Upper lobe of right lung (tissue), 1 donor: ENCODE measurements at places on chromosomes 7 and 10.

- DNase-seq: no peak
Measured at GRCh38 chr10:110993024-110993693, 73.8 kb downstream of the SHOC2 start.

GRCh38 chr7:95595746-95596197 lies 544 bp downstream of the PDK4 start:
- no peak for DNase-seq

- DNase-seq: no peak
Measured at GRCh38 chr7:80794631-80795573, 123.9 kb downstream of the SEMA3C start.

- DNase-seq: no peak
Measured at GRCh38 chr10:52050429-52051047, 263.5 kb upstream of the DKK1 start.

- no peak for DNase-seq
Measured at GRCh38 chr10:121216295-121216694, 365.1 kb downstream of the WDR11 start.

GRCh38 chr7:137915266-137915665 lies 68.5 kb upstream of the DGKI start:
- DNase-seq: no peak

- no peak for DNase-seq
Measured at GRCh38 chr7:131964203-131964602, 407.8 kb upstream of the PODXL start.

DNA sequence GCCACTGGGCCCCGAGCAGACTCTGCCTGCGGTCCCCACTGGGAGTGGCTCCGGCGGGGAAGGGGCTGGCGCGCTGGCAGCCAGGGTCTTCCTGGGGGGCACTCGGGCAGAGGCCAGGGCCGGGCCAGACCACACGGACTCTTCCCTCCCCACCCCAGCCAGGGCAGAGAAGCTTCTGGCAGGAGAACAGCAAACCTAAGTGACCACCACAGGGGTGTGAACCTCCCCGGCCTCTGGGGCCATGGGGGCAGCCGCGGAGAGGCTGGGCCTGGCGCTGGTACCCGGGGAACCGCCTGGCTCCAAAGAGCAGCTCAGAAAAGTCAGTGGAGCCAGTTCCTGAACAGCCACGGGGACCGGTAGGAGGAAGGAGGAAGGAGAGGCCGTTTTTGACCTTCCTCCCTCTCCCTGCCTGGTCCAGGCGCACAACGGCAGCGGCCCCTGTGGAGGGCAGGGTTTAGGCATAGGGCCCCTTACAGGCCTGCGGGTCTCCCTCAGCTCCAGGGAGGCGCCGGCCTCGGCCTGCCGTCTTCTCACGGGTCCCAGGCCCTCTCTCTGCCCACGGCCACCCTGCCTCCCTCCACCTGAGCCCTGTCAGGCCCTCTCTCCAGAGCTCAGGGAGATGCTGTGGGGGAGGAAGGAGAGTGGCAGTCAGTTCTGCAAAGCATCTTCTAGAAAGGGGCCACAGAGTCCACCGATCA lies 51.8 kb downstream of the TMEM209 start:
- no peak for DNase-seq

GRCh38 chr10:62619413-62619738 lies 185.1 kb upstream of the ADO start:
- no peak for DNase-seq

- DNase-seq: peak; percentile 73
Measured at GRCh38 chr10:113108194-113108835, 158.3 kb downstream of the TCF7L2 start.

DNA sequence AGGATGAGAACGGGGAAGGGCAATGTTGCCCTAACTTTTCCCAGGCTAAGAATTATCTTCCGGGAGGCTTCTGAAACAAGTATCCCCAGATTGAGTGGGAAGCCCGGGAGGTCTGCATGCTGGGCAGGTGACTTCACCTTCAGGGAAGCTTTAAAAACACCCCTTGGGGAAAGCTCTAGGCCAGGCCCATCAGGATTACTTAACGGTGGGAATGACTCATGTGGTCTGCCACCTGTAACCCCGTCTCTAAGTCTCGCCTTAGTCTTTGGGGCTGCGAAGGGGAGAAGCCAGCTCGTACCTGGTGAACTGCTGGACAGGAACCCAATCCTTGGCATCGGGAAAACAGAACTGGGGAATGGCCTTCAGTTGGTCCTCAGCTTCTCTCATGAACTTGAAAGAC lies 80.1 kb upstream of the MKRN1 start:
- no peak for DNase-seq

DNA sequence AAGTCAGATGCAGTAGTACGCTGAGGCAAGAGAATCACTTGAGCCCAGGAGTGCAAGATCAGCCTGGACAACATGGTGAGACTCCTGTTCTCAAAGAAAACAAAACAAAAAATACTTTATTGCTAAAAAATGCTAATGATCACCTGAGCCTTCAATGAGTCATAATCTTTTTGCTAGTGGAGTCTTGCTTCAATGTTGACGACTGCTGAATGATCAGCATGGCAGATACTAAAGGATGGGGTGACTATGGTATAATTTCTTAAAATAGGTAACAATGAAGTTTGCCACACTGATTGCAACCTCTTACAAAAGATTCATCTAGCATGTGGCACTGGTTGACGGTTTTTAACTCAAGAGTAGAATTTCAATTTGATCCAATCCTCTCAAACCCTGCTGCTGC lies 22.3 kb downstream of the NANOS1 start:
- DNase-seq: no peak

DNA sequence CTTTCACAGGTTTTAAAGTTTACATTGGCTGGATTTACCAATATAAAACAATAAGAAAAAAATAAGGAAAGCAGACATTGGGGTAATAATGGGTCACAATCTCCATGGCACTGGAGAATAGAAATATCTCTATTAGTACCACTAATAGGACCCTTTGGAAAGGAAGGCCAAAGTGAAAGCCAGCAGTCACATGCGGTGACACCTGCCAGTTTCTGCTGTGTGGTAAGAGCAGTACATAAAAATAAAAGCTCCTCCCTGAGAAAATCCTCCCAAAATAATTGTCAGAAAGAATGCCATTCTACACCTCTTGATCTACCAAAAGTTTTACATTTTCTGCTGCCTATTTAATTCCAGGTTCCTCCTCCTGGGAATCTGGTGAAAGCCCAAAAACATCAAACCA lies 30.4 kb upstream of the SLC13A1 start:
- no peak for DNase-seq

DNA sequence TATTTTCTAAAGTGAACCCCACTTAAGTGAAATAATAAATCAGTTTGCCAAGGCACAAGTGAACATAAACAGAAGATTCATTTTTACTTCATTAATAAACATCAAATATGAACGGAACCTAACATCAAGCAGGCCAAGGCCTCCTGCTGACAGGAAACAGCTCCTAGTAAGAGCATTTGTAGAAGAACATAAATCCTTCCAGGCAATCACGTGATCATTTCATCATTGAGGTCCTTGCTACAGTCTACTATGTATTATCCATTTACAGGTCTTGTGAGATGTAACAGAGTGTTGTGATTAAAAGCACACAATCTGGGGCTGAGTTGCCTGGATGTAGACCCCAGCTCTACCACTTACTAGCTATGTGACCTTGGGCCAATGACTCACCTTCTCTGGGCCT lies 70.6 kb downstream of the CALD1 start:
- DNase-seq: no peak

GRCh38 chr7:131511774-131512535 lies 44.5 kb downstream of the PODXL start:
- DNase-seq: no peak

DNA sequence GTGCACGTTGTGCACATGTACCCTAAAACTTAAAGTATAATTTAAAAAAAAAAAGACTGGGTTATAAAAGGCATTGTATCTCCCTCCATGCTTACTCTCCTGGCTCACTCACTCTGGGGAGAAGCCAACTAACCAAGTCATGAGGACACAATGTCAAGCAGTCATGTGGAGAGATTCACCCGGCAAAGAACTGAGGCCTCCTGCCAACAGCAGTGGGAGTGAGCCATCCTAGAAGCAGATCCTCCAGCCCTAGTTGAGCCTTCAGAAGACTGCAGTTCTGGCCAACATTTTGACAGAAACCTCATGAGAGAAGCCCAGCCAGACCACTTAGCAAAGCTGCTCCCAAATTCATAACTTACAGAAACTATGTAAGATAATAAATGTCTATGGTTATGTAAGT lies 521.7 kb upstream of the FZD8 start:
- no peak for DNase-seq

GRCh38 chr10:101568054-101568745 lies 19.9 kb downstream of the POLL start:
- DNase-seq: no peak

DNA sequence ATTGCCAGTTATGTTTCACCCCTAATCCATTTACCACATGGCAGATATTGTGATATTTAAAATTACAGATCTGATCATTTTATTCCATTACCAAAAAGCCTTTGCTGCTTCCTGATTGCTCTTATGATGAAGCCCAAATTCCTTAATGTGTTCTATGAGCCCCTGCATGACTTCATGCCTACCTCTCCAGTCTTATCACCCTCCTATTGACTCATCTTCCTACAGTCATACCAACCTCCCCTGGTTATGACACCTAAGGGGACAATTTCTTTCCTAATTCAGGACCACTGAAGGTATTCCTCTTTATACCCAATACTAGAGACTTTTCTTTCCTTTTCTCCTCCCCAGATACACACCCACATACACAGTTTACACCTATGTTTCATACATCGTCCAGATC lies 36.0 kb downstream of the TES start:
- no peak for DNase-seq

GRCh38 chr7:125431349-125431748 lies 501.7 kb upstream of the POT1 start:
- DNase-seq: no peak

- no peak for DNase-seq
Measured at GRCh38 chr7:122748195-122748594, 45.5 kb upstream of the RNF148 start.

GRCh38 chr7:142813226-142813625 lies 41.6 kb upstream of the EPHB6 start:
- no peak for DNase-seq

DNA sequence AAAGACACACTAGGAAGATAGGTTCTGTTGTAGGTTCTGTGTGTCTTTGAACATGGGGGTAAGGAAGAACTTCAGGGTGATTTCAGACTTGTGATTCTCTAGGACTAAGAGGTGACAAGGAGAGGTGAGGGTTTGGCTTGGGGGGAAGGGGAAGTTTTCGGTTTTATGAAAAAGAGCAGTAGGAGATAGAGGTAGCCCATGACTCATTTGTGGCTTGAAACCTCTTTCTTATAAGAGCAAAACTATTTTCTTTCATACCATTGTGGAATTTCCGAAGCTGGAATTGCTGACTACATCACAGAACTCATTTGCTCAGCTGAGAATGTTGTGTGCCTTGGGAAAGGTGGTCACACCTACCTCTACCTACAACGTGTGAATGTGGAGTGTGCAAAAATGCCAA lies 39.6 kb upstream of the IKZF1 start:
- DNase-seq: no peak

GRCh38 chr10:87867453-87867852 lies 4.0 kb downstream of the PTEN start:
- DNase-seq: no peak

DNA sequence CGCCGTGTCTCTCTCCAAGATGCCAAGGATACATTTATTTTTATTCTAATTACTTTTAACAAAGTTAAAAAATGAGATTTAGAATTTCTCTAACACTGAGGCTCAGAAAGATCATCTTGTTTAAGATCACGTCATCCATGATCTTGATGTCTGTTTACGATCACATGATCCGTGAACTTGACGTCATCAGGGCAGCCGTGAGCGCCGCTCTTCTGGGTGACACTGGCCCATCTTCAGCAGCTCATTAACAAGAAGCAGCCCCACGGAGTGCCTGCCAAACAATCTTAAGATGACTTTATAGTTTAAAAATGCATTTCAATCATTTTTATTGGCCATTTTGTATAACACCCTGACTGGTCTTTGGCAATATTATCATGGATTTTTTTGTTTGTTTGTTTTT lies 291.1 kb upstream of the PRKCQ start:
- DNase-seq: no peak

GRCh38 chr7:33883671-33883965 lies 21.7 kb upstream of the BMPER start:
- no peak for DNase-seq

- no peak for DNase-seq
Measured at GRCh38 chr7:157483971-157484410, 147.2 kb downstream of the DNAJB6 start.

- DNase-seq: no peak
Measured at GRCh38 chr10:65818990-65819389, 1106.8 kb upstream of the LRRTM3 start.

- no peak for DNase-seq
Measured at GRCh38 chr7:66629222-66630062, 761 bp downstream of the KCTD7 start.

- no peak for DNase-seq
Measured at GRCh38 chr10:121158988-121159579, 307.9 kb downstream of the WDR11 start.

- DNase-seq: peak; percentile 75
Measured at GRCh38 chr10:73865459-73866442, 8.6 kb downstream of the CAMK2G start.

- no peak for DNase-seq
Measured at GRCh38 chr10:44858988-44859387, 52.1 kb upstream of the TMEM72 start.

DNA sequence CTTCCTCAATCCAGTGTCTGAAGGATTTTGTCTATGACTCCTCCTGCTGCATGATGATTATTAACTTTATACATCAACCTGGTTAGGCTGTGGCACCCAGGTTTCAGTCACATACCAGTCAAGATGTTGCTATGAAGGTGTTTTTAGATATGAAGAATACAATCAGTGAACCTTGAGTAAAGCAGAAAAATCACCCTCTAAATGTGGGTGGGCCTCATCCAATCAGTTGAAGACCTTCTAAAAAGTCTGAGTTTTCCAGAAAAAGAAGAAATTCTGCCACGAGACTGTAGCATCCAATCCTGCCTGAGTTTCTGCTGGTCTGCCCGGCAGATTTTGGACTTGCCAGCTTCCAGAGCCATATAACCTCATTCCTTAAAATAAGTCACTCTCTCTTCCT lies 126.1 kb upstream of the FRMD4A start:
- no peak for DNase-seq

GRCh38 chr10:63866747-63867140 lies 345.5 kb downstream of the REEP3 start:
- DNase-seq: no peak

DNA sequence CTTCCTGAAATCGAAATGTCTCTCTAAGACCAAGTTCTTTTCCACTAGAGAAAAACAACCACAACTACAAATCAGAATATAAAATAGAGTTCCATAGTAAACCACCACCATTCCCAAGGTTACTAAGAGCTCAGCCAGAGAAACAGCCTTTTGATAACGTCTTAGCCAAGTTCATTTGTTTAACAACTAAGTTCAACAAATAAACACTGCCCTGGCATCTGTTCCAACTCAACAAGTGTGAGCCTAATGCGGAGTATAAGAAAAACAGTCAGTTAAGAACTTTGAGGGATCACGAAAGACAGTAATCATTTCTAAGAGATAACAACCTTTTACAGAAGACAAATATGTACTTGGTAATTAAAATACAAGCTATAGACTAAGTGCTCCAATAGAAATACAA lies 77.3 kb downstream of the CALD1 start:
- no peak for DNase-seq

- no peak for DNase-seq
Measured at GRCh38 chr7:135235841-135236240, 2.2 kb downstream of the STRA8 start.

GRCh38 chr7:112405286-112405685 lies 45.0 kb upstream of the IFRD1 start:
- no peak for DNase-seq
